ENCODE measurements at places on chromosomes 3 and 15.

GRCh38 chr3:125023833-125024555 lies 31.8 kb downstream of the HEG1 start:
- DNase-seq: no peak

DNA sequence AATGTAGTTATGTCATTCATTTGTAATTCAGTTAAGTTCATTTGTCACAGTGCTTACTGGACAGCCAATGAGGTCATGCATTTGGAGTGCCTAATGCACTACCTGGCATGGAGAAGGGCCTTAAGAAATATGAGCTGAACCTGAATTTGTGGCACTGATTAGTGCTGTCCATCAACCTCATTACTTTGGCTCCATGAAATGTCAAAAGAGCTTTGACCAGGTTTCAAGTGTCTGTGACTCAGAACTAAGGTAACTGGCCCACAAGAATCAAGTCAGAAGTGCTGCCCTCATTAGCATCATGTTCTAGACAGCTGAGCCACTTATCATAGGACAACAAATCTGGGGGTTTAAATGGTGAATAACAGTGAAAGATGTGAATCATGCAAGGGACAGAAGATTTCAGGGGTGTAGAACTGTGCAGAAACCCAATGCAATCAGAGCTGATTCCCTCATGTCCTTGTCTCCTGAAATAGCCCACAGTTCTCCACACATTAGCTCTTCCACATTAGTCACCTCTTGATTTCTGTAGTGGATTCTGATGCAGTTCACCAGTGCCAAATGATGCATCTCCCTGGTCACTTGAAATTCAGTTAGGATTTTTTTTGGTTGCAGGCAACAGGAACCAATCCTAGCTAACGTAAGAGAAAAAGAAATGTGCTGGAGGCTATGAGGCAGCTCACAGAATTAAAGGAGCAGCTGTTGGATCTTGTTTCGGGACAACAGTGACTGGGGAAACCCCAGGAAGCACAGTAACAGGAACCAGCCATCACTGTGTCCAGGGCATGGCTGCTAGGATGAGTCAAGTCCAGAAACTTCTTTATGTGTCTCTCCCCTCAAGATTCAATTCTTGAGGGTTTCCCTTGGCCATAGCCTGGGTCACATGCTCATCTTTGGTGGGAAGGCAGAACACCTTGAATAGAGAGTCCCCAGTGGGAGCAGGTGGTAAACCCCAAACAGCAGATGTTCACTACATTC lies 38.7 kb downstream of the CHST2 start:
- no peak for DNase-seq

DNA sequence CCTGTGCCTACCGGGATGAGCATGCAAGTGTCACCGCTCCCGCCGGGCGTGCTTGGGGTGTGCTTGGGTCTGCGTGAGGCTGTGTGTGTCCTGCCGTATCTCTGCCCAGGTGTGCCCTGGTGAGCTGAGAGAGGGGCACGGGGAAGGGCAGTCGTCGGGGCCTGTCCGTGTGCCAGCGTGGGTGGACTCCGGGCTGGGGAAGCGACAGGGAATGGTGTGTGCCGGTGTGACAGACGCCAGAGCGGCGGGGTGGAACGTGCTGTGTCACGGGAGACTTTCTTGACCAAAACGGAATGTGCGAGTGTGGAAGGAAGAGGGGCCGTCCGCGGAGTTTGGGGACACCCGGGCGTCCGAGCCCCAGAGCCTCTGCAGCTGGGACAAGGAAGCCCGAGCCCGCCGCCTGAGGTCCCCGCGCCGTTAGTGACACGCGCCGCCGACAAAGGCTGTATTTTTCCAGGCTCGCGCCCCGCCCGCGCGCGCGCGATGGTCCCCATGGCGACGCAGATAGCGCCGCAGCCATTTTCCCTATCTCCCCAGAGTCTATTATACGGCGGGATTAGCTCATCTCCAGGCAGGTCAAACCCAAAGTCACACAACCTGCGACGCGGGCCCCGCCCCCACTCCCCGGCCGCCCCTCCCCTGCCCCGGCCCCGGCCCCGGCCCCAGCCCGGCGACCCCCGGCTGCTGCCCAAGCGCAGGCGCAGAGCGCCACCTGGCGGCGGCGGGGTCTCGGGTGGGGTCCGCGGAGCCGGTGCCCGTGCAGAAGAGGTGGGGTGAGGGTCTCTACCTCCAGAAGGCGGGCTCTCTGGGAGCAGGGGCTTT lies 4.5 kb upstream of the GATA2 start:
- peak; percentile 52 for DNase-seq

DNA sequence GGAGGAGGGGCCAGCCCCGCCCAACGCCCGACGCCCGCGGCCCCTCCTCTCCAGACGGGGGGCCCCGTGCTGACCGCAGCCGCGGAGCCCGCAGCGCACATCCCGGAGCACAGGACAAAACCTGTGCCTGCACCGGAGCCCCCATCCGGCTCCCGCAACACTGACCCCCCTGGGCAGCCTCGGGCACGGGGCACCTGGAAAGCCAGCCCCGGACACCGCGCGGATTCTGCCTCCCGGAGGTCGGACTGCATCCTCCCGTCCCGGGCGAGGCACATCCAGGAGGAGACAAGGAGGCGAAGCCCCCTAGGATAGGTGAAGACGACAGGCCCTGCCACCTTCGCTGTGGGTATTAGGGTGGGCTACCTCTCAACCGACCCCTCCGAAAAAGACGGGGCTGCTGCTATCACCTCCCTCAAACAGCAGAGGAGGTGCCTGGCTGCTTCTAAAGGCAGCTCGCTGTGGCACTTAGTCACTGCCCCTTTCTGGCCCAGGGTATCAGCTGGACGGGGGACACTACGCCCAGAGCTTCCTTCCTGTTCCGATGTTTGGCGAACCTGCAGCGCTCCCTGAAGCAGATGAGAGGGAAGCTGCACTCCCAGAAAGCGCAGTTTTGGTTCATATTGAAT lies 10.6 kb downstream of the XXYLT1 start:
- no peak for DNase-seq

GRCh38 chr3:47008851-47009224 lies 29.4 kb downstream of the NBEAL2 start:
- no peak for DNase-seq

DNA sequence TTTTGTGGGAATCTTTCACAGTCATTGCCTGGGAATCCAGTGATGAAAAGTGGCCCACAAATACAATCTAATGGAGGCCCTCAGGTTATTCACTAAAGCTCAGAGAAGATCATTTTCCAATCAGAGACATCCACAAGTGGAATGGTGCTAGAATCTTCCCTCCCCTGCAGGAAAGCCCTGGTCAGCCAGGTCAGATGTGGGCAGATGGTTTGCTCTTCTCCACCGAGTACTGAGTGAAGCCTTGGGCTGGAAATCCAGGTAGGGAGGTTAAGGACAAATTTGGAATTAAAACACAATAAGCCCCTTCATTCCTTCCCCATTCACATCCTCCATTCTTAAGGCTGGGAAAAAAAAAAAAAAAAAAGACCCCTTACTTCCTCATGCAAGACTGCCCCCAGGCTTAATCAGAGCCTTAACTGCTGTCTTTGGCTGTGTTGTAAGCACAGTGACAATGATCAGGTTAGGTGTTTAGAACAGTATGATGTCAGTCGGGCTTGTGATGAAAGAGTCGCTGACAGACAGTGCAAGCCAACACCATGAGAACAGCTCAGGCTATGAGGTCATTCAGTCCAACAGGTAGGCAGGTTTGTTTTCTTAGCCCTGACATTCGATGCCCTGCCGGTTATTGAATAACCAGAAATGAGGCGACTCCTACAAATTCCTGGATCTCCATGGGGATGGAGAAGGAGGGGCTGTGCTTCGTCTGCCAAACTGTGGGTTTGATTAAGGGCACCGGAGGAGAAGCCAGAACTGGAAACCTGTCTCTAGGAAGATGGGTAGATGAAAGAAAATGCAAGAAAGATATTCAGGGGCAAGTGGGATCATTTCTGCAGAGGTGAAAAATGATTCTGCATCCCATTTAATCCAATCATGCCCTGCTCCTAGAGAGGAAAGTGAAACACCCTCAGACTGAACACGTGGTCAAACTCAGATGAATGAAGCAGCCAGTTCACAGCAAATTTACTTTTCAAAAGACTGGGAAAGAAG lies 23.5 kb upstream of the HES1 start:
- DNase-seq: no peak

DNA sequence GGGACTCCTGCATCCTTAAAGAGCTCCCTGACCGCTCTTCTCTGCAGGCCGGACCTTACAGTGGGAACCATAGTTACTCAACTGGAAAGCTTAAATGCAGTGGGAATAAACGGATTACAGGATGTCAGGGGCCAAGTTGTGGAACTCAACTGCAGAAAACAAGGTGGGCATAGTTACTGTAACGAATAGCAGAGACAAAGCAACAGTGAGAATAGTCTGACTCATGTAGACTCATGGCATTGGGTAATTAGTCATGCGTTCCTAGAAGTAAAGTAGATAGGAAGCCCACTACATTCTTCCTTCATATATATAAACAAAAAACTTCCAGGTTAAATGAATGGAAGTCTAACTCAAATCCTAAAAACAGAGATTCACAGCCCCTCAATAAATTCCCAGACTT lies 95.5 kb upstream of the CHRNA7 start:
- no peak for DNase-seq

DNA sequence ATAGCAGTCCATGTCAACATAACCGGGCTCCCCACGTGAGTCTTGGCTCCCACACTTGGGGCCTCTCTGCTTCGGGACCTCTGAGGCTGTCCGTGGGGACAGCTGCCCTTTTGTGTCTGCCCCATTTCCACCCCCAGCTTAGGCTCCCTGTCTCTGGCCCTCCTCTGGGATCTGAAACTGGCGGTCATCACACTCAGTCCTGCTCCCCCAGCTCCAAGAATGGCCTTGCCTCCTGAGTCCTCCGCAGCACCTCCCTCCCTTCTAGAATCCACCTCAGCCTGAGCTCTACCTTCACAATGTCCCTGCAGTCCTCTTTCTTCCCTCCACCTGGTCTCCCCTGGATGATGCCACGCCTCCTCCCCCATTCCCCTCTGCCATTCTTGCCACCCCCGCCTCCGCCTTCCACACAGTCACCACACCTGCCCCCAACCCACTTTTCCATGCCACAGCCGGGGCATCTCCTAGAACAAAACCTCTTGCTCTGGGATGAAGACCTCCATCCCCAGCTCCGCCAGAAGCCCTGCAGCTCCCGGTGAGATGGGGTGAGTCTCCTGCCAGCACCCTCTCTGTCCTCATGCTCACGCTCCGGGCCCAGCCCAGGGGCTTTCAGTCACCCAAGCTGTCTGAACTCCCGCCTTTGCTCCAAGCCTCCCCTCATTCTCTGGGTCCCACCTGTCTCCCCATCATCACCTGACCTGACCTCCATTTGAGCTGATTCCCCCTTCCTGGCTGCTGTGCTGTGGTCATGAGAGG lies 7.0 kb upstream of the ZXDC start:
- DNase-seq: no peak

GRCh38 chr3:141093971-141094684 lies 43.0 kb downstream of the SPSB4 start:
- DNase-seq: no peak

DNA sequence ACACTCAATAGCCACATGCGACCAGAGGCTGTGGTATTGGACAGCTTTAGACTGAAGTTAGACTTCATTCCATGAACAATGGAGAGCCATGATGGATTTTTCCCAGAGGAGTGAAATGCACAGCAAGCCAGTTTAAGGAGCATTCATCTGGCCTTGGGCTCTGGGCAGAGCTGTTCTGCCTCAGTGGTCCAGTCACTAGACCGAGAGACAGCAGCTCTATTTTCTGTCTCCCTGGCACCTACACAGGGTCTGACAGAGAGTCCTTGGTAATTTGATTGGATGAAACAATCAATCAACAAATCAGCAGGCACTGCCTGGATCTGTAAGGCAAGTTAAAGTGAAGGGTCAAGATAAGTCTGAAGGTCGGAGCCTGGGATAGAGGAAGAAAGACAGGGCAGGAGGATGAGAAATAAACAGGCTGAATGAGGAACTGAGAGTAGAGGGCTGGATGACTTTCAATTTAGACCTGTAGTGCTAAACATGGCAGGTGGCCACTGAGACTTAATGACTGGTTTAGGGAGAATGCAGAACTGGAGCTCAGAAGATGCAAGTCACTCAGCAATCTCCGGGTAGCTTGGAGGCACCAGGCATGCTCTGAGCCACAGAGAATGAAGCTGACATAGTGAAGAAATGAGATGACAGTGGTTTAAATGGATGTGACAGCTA lies 98.5 kb upstream of the SLC25A36 start:
- no peak for DNase-seq

DNA sequence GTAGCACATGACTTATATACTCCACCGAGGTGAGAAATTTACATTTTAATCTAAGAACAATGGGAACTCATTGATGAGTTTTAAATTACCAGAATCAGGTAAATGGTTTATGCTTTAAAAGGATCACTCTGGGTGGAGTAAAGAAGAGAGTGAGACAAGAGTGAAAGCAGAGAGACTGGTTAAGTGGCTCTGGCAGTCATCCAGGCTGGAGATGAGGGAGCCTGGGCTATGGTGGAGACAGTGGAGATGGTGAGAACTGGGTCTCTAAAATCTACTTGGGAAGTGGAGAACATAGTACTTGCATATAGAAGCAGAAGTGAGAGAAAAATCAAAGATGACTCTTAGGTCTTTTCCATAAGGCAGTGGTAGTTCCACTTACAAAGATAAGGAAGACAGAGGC lies 37.1 kb upstream of the SLC25A36 start:
- DNase-seq: no peak

- no peak for DNase-seq
Measured at GRCh38 chr3:38117748-38118420, 19.0 kb downstream of the ACAA1 start.

DNA sequence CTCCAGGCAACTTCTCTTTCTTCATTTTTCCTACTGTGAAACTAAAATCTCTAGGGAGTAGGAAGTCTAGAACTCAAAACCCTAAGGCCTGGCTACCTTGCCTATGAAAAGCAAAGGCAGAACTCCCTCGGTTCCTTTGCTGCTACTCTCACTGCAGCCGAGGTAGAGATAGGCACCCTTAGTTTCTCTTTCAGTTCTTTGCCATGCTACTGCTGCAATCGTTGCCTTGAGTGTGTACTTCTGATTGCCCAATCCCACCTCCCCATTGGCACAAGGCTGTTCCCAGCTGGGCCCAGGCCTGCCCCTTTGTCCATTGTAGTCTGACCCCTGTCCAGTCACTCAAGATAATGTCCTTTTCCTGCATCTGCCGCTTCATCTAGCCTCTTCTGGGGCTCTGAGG lies 92.3 kb upstream of the MRPS22 start:
- no peak for DNase-seq

GRCh38 chr3:43062564-43063040 lies 43.3 kb downstream of the POMGNT2 start:
- no peak for DNase-seq

- DNase-seq: no peak
Measured at GRCh38 chr3:177145381-177145780, 51.9 kb downstream of the TBL1XR1 start.

GRCh38 chr3:126847061-126847460 lies 135.9 kb upstream of the PLXNA1 start:
- no peak for DNase-seq
